ENCODE measurements at places on chromosomes 2 and 18. TPM values are rescaled to one million over a fixed set of nuclear protein-coding genes. Genes with fewer than 3 reads are reported as not detected.
A peak's percentile ranks its signal among the peaks of the same experiment; 100 is the strongest.

The SGPP2 gene
- not detected for total RNA-seq

DNA sequence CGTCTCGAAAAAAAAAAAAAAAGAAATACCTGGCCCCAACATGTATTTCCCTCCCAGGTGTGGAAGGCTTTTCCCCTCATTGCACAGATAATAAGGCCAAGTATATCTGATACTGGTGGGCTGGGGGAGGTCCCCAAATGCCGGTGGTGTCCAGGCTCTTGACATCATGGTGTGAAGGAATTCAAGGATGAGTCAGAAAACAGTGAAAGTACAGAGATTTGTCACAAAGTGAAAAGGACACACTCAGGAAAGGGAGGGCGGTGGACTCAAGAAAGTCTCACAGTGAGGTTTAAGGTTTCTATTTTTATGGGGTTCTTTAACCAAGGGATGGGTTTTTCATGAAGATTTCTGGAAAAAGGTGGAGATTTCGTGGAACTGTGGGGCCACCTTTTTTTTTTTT, 37.8 kb upstream of the FZD5 start:
- no peak for DNase-seq

GRCh38 chr18:74230922-74231714, 60.6 kb downstream of the CYB5A start:
- no peak for DNase-seq

DNA sequence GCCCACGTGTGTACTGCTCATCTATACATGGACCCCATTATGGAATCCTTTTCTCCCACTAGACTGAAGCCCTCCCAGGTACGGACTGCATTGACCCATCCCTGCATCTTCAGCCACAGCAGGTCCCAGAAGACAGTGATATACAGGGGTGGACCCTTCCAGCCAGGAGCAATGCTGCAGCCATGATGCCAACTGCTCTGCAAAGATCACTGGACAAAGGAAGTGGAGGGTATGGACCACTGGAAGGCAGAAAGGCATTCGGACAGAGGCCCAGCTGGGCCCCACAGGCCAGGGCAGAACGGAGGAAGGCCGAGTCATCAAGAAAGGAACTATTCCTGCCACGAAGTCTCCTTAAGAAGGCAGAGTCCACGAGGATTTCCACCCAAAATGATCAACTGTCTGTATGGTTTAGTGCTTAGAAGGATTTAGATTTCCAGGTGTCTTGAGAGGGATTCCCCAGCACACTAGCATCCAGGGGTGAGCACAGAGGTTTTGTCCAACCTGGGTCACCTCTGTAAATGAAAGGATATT, 93.4 kb downstream of the TWIST2 start:
- DNase-seq, result no peak

DNA sequence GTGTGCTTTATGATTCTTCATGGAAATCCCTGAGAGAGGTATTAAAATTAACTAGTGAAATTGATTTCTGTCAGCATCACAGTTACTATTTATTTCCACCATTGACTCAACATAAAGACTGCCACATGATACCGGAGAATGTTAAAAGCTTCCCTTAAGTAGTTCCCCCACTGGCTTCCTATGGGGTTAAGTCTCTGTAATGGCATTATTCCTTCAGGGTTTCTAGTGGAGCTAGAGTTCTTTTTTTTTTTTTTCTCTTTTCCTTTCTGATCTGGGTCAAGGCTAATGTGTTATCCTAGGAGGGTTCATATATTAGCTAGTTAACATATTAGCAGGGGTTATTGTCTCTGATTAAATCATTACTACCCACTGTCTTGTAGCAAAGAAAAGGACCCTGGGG, 1919.1 kb upstream of the PIK3C3 start:
- no peak for DNase-seq

- DNase-seq, result no peak
Measured at GRCh38 chr2:15664273-15665066, 72.8 kb downstream of the DDX1 start.

- DNase-seq, result no peak
Measured at GRCh38 chr2:241834527-241835210, 24.0 kb downstream of the PDCD1 start.

DNA sequence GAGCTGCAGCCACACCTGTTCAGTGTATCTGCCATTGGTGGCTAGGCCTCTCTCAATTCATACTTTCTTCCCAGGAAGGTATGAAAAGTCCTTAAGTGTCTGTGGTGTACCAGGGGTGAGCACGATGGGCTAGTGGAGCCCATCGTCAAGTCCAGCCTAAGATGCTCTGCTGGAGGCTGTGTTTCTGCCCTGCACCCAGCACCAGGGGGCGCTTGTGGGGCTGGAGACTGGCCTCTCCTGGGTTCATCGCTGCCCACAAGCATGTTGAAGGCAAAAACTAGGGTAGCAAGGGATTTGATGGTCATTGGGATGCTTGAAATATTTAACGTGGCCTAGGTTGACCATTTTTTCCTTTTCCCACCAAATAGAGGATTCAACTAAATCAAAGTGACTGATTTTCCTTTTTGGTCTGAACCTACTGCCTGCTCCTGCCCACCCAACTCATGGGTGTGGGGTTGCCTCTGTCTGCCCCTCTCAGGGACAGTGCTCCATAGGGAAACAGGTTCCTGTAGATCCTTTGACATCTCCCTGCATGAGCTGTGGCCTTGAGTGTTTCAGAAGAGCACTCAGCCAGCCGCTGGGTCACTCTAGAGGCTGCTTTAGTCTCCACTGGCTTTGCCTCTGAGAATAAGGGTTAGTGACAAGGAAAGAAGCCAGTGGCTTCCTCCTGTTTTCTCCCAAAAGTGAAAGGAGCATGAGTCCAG, 59.0 kb downstream of the TPGS2 start:
- peak; percentile 74 for DNase-seq

DNA sequence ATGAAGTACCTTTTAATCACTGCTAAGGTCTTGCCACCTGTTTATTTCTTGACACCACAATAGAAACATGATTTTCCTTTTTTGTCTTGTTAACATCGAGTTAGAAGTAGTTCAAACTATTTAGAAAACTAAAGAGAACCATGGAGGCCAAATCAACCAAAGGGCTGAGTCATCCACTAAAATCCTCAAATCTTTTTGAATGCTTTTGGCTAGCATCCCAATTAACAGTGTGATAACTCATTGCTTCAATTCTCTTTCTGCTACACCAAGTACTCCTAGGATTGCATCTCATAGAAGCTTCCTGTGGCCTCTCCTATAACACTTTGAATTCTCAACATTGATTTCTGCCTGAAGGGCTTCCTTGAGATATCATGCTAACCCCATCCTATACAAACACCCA, 159.9 kb upstream of the MMADHC start:
- no peak for DNase-seq

- DNase-seq, result no peak
Measured at GRCh38 chr2:233849607-233850271, 4.6 kb downstream of the HJURP start.

DNA sequence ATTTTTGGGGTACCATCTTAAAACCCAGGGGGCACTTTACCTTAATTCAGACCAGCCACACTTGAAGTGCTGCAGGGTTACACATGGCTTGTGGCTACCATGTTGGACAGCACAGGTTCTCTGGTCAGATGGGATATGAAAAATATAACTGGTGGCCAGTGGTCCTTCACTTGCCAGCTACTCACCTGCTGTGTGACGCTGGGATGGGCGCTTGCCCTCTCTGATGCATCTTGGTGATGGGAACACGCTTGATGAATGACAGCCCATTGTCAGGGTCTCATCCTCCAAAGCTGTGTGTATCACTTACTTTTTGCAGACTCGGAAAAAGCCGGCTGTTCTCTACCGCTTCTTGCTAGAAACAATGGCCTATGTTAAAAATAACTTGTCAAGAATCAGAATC, 22.5 kb downstream of the HJURP start:
- DNase-seq, result no peak

The STEAP3 gene
- 18.2 TPM for total RNA-seq

The STK36 gene
- total RNA-seq, result 26.3 TPM

DNA sequence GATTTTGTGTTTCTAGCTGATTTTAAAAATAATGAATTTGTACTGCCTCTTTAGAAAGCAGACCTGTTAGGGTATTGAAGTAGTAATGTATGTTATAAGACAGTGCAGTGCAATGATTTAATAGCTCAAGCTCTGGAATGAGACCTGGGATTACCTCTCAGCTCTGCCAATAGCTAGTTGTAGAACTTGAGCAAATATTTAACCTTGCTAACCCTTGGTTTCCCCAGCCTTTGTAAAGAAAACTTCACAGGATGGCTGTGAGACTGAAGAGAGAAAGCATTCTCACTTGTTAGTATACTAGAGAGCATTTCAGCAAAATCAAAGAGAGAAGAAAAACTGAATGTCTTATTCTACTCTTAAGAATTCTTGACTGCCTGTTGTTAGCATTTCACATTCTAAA, 293.9 kb downstream of the KIAA1328 start:
- DNase-seq, result no peak

DNA sequence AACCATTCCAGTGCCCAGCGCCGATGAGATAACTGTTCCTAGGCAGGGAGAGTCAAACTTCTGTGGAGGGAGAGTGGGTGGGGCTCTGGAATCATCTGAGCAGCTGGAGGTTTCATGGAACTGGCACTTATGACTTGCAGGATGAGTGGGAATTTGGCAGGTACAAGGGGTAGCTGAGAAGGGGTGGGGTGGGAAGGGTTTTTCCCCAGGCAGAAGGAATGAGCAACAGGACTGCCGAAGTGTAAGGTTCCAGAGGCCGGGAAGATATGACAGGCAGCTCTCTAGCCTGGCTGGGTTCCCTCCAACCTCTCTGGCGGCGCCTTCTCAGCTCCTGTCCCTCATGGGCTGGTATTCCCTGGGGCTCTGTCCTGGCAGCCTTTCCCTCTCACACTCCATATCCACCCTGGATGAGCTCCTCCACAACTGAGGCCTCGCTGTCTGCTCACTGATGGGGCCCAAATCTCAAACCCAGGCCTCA, 2.5 kb upstream of the TET3 start:
- DNase-seq, result no peak

DNA sequence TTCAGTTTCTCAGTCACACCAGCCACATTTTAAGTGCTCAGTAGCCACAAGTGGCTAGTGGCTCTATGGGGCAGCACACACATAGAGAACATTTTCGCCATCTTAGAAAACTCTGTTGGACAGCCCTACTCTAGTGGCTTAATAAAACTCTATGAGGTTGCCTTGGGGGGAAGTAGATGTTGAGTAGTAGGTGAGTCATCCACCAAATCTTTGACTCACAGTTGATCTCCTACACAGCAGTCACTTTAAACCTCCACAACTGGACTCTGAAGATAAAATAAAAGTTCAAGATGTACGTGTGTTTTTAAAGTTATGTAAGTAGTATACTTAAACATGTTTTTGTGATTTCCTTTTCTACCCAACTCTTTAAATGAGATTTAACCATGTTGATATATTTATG, 379.0 kb downstream of the SETBP1 start:
- DNase-seq, result no peak

DNA sequence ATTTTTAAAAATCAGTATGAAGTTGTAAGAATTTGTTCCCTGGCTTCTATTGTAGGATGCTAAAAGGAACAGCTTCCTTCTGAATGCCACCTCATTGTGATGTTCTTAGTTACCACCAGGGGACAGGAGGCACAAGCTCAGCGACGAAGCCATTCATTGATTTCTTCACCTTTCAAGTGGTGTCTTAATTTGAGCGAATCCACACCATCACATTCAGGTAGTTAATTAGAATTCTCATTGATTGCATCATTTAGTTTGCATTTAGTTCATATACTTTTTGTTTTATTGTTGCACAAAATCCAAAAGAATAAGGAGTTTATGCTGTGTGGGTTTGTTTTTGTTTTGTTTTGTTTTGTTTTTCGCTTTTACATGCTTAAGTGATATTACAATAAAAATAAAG, 23.1 kb downstream of the CYP27C1 start:
- peak; percentile 78 for DNase-seq

DNA sequence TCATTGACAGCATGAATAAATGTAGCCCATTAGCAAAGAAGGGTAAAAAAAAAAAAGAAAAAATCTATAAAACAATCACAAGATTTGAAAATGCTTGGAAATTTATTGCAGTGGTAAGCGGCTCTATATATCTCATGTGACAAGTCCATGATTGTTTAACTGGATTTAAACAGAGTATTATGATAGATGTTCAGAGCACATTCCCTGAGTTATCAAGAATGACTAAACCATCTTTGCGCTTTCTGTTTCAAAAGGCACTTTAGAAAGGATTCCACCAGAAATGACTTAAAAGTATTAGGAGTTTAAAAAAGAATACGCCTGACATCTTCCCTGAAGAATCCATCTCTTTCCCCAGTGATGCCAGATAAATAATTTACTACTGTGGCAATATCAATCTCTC, 409.5 kb upstream of the UBE2E3 start:
- DNase-seq, result no peak

DNA sequence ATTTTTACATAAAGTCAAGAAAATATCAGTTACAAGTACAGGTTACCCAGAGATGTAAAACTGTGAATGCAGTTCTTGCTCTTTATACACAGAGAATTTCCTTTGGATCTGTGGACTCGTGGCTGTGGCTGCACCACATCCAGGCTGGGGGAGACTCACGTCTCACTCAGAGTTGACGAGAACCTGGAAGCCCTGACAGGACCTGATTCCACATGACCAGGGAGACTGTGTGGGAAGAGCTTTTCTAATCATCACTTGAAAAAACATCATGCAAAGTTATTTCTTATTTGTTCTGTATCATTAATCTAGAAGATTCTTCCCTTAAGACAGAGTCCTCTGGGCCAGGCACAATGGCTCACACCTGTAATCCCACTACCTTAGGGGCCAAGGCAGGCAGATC, 1159.0 kb downstream of the RPIA start:
- no peak for DNase-seq

DNA sequence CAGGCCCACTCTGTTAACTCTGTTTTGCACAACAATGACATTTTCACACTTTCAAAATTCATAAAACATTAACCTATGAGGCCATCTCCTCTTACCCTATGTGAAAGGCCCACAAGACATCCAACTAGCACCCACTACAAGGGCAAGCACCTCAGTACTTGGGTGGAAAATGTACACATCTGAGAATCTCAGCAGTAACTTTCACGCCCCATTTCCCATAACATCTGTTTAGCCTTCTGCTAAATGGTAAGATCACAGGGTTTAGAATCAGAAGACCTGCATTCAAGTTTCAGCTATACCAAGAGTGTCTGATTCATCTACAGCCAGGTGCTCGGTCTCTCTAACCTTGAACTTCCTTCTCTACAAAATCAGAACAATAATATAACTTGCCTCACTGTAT, 89.2 kb downstream of the SP100 start:
- DNase-seq, result no peak

The CBLN2 gene
- total RNA-seq, result not detected

DNA sequence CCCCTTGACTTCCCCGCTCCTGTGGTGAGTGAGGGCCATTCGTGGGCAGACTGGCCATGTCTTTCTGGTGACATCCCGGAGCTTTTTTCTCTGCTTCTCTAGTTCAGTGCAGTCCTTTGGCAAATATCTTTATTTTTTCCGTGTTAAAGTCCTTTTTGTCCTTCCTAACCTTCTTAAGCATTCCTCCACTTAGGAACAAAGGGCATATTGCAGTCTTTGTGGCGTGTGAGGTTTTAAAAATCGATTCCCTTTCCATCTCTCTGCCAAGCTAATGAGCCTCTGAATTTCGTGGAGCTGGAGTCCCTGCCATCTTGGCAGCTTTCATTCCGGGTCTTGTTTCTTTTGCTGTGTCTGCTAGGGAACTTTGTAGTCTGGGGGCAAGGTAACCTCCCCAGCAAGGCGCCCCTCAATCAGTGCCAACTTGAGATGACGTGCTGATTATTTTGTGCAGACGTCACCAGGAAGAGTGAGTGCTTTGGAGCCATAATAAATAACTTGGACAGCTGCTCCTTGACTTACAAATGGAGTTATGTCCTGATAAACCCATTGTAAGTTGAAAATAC, 5.1 kb downstream of the CNNM3 start:
- DNase-seq, result no peak

GRCh38 chr18:74906184-74906583, 302.8 kb downstream of the PTGR3 start:
- DNase-seq, result no peak
